ENCODE measurements at places on chromosomes 12 and 14. TPM values are rescaled to one million over a fixed set of nuclear protein-coding genes. Genes with fewer than 3 reads are reported as not detected.

- DNase-seq: no peak
These were observed 66.3 kb downstream of the SCARB1 start for GRCh38 chr12:124797321-124797720.

- no peak for DNase-seq
These were observed 107.4 kb downstream of the DICER1 start for GRCh38 chr14:95049952-95050351.

Gene ZDHHC22
- 77.3 TPM for total RNA-seq

Gene WNT5B
- total RNA-seq: 16.3 TPM

Gene C3AR1
- not detected for total RNA-seq

DNA sequence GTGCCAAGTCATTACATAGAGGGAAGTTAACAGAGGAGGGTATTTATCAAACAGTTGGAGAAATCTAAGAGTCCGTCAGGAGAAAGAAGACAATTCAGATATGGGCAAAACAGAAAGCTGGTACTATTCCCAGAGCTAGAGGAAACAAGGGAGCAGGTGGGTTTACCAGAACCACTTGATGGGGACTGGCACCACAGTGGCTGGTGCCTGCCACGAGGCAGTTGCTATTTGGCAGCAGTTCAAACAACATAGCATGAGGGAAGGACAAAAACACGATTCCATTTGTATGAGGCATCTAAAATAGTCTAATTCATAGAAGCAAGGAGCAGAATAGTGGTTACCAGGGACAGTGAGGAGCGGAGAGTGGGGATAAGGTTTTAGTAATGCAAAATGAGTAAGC is 24.6 kb upstream of the KLRD1 start:
- DNase-seq: no peak

DNA sequence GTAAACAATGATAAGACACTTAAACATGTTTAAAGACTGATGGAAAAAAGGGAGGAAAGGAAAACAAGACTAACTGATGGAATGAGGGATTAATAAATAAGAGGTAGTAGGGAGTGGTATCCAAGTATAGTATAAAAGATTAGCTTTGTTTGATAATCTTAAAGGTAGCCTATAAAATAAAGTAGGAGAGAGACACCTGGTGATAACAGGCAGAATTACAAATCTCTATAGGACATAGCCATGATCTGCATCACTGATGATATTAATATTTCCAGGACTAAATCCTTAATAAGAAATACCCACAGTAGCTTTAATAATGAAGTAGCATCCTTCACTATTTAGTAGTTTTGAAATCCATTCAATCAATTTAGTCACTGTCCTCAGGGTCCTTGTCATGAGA is 30.4 kb downstream of the DLGAP5 start:
- no peak for DNase-seq

GRCh38 chr14:62921466-62921865 is 123.8 kb downstream of the KCNH5 start:
- no peak for DNase-seq

GRCh38 chr14:64715628-64716412 is 11.6 kb downstream of the PLEKHG3 start:
- DNase-seq: no peak

GRCh38 chr12:58026897-58027891 is 85.8 kb downstream of the ATP23 start:
- DNase-seq: no peak

Gene WIF1
- not detected for total RNA-seq

DNA sequence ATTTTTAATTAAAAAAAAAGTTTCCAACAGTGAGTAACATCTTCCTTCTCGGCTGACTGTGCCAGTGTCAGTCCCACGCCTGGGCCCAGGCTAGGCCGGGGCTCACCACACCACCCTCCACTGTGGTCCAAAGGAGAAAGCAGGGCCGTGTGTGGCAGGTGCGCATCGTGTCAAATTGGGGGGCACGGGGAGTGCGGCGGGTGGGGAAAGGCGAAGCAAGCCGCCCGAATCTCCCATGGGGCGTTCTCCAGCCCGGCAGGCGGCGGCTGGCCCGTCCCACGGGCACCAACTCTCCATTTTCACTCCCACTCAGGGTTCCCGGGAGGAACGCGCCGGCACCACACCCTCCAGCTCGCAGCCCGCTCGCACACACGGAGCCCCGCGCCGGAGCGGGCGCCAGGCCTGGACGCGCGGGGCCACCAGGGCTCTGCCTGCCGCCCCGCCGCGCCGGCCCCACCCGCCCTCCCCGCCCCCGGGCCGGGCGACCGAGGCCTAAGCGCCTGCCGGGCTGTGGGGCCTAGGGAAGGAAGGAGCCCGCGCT is 604 bp downstream of the EEA1 start:
- DNase-seq: no peak

DNA sequence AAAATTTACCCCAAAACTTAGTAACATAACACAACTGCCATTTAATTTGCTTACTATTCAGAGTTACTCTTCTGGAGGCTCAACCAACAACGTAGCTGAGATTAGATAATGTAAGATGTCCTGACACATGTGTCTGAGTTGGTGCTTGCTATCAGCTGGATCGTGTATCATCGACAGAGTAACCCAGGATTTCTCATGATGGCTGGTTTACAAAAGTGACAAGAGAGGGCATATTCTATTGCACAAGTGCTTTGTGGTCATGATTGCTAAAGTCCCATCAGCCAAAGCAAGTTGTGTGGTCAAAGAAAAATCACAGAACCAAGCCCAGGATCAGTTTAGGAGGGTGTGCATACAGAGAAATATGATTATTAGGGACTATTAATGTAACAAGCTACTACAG is 73.4 kb downstream of the CAPZA3 start:
- no peak for DNase-seq

- no peak for DNase-seq
These were observed 157.1 kb downstream of the CALM1 start for GRCh38 chr14:90553921-90554336.

GRCh38 chr14:75658957-75659356 is 1.7 kb downstream of the ERG28 start:
- DNase-seq: no peak

GRCh38 chr12:53492188-53492587 is 7.1 kb downstream of the MAP3K12 start:
- DNase-seq: no peak

Gene CLEC4A
- 0.71 TPM for total RNA-seq

Gene CLECL1
- total RNA-seq: not detected

GRCh38 chr12:57623385-57623784 is 9.6 kb downstream of the B4GALNT1 start:
- DNase-seq: no peak

Gene STRN3
- total RNA-seq: 58.1 TPM

GRCh38 chr14:65482757-65483438 is 70.4 kb downstream of the FUT8 start:
- DNase-seq: no peak

DNA sequence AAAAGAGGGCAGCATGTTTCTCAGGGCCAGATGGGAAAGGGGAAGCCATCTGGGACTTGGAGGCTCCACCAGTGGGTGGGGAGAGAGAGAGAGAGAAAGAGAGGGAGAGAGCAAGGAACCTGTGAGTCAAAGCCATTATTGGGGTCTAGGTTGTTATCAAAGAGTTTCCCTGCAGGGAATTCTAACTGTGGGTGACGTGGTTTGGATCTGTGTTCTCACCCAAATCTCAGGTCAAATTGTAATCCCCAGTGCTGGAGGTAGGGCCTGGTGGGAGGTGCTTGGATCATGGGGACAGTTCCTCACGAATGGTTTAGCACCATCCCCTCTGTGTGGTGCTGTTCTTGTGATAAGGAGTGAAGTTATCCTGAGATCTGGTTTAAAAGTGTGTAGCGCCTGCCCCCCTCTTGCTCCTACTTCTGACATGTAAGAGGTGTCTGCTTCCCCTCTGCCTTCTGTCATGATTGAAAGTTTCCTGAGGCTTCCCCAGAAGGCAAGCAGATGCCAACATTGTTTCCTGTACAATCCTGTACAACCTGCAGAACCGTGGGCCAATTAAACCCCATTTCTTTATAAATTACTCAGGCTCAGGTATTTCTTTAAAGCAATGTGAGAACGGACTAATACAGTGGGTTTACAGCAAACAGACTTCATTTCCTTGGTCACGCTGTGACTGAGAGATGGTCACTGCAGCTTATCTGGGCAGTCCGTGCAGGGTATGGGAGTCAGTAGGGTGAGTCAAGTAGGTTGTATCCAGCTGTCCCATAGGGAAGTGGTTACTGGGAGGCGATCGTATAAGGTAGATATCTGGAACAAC is 52.4 kb downstream of the CCDC91 start:
- DNase-seq: peak; percentile 56

DNA sequence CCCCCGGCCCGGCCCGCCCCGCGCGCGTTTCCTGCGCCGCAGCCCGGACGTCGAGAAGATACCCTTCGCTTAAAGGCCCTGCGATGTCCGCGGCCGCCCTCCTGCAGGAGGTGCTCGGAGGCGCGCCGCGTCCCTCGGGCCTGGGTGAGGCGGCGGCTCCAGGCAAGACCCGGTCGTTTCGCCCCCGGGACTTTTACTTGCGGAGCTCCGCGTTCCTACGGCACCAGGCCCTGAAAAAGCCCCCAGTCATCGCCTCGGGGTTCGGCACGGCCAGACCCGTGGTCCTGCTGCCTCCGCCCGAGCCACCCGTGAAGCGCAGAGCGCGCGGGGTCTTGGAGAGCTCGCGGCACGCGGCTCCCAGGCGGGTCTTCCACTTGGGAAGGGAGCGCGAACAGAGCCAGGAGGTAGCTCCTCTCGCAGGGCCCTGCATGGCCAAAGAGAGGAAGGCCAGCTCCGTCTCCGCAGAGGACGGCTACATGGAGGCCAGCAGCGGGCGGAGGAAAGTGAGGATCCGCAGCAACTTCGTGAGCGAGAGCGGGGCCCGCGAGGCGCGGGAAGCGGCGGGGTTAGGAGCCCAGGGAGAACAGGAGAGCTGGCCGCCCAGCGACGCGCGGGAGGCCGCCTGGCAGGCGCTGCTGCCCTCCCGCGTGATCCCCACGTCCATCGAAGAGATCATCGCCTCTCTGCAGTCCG is 26.9 kb downstream of the TTC6 start:
- DNase-seq: peak; percentile 55

Gene NOS1
- total RNA-seq: 0.96 TPM

- DNase-seq: no peak
These were observed 126.1 kb downstream of the PELI2 start for GRCh38 chr14:56244138-56244789.
